Adrenal gland (tissue), 19 donors: ENCODE measurements at places on chromosomes 5 and 9. TPM values are rescaled to one million over a fixed set of nuclear protein-coding genes. Genes with fewer than 3 reads are reported as not detected.
A peak's percentile ranks its signal among the peaks of the same experiment; 100 is the strongest.

Gene SLC28A3
- 0.40 TPM for polyA plus RNA-seq

- DNase-seq = no peak
These were observed 77.8 kb downstream of the FSTL4 start for GRCh38 chr5:133534566-133534965.

- no peak for DNase-seq
These were observed 42.1 kb downstream of the WDR41 start for GRCh38 chr5:77449981-77450380.

GRCh38 chr9:114155263-114155994, at the start of gene COL27A1:
Gene COL27A1, plus strand, starts transcription at chr9:114155537. Its CDS starts 414 bp downstream, at chr9:114155951.
- DNase-seq = peak; percentile 87

Gene ENTPD2
- 1.6 TPM for polyA plus RNA-seq

- no peak for DNase-seq
These were observed 2.7 kb upstream of the AK1 start for GRCh38 chr9:127880143-127880542.

GRCh38 chr9:84950879-84951811, 281.6 kb downstream of the NTRK2 start:
- no peak for DNase-seq

- peak; percentile 53 for DNase-seq
These were observed 8.0 kb downstream of the NTNG2 start for GRCh38 chr9:132169672-132170392.

GRCh38 chr5:22614486-22615094, 238.6 kb downstream of the CDH12 start:
- DNase-seq = no peak

- no peak for DNase-seq
These were observed 68.6 kb downstream of the MLLT3 start for GRCh38 chr9:20553558-20554149.

- no peak for DNase-seq
These were observed 38.0 kb upstream of the UBTD2 start for GRCh38 chr5:172321593-172321992.

GRCh38 chr9:110095161-110095595, 112.8 kb downstream of the C9orf152 start:
- no peak for DNase-seq

DNA sequence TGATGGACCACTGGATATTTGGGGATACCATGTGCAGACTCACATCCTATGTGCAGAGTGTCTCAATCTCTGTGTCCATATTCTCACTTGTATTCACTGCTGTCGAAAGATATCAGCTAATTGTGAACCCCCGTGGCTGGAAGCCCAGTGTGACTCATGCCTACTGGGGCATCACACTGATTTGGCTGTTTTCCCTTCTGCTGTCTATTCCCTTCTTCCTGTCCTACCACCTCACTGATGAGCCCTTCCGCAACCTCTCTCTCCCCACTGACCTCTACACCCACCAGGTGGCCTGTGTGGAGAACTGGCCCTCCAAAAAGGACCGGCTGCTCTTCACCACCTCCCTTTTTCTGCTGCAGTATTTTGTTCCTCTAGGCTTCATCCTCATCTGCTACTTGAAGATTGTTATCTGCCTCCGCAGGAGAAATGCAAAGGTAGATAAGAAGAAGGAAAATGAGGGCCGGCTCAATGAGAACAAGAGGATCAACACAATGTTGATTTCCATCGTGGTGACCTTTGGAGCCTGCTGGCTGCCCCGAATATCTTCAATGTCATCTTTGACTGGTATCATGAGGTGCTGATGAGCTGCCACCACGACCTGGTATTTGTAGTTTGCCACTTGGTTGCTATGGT, 54.5 kb upstream of the HNRNPA0 start:
- peak; percentile 41 for DNase-seq

- peak; percentile 70 for DNase-seq
These were observed 29.3 kb downstream of the CARTPT start for GRCh38 chr5:71748360-71748759.
